NCI-H2227 treated with DMSO at 0.1 percent for 48 hours (cell line): ENCODE measurements at places on chromosomes 7 and 10.

DNA sequence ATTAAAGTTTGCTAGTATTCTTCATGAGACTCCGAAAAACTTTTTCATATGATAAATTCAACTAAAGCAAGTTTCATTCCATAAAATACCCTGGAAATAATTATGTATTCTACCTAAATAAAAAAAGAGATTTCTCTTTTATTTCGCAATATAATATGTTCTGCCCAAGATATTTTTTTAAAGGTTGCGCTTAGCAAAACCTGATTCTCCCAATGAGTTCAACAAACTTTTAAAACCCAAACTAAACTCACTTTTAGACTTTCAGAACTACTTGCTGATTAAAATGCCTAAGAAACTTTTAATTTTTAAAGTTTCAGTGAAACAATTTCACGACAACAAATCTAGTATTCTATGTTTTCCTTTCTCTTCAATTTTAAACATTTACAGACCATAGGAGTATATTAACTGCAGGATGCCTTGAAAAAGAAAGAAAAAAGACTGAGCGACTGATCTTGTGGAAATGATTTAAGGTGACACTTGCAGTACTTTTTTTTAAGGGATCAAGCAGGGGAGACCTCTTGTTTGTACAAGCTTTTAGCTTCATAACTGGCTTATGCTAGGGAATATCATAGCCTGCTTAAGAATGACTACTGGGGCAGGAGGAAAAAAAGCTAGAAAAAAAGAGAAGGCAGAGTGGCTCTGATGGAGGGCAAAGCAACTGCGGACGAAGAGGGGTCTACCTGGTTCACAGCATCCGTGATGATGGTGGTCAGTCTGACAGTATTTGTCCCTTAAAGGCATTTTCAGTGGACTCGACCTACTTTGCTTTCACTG lies 1.5 kb downstream of the ZNF800 start:
- no peak for DNase-seq

DNA sequence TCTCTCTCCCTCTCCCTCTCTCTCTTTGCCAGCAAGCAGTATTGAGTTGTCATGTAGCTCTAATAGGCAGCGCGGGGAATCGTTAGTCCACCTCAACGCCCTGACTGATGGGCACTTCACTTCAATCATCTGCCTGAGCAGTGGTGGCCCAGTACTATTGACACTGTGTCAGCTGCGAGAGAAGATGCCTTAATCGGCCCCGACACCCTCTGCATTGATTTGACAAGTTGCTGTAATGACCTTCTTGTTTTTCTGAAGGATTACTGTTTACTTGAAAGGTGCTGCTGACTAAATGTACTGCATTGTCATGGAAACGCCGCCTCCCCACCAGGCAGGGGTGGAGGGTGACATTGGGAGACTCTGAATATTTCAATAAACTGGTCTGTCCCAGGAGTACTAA lies 913.8 kb downstream of the KCNMA1 start:
- DNase-seq, result peak; percentile 4

DNA sequence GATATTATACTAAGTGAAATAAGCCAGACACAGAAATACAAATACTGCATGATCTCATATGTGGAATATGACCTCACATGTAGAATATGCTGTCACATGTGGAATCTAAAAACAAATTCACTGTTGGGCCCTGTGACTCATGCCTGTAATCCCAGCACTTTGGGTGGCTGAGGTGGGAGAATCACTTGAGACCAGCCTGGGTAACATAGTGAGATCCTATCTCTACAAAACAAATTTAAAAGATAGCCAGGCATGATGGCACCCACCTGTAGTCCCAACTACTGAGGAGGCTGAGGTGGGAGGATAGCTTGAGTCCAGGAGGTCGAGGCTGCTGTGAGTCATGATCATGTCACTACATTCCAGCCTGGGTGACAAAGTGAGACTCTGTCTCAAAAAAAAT lies 160.3 kb downstream of the PTEN start:
- DNase-seq, result no peak

- no peak for DNase-seq
Measured at GRCh38 chr7:18437101-18437500, 58.4 kb upstream of the HDAC9 start.

GRCh38 chr7:4683043-4683883 lies 1.2 kb downstream of the FOXK1 start:
- DNase-seq, result no peak
